Progenitor cell of endocrine pancreas (in vitro differentiated cells): ENCODE measurements at places on chromosomes 5 and 9. TPM values are rescaled to one million over a fixed set of nuclear protein-coding genes. Genes with fewer than 3 reads are reported as not detected.

GRCh38 chr5:65809817-65810531 lies 88.0 kb downstream of the NLN start:
- no peak overlapping the region for H3K4me3 ChIP-seq
- no peaks in the 10 kb centered on the region for H3K27me3 ChIP-seq
- no peaks in the 10 kb centered on the region for H3K4me1 ChIP-seq
- H3K27ac ChIP-seq, result no peak overlapping the region

DNA sequence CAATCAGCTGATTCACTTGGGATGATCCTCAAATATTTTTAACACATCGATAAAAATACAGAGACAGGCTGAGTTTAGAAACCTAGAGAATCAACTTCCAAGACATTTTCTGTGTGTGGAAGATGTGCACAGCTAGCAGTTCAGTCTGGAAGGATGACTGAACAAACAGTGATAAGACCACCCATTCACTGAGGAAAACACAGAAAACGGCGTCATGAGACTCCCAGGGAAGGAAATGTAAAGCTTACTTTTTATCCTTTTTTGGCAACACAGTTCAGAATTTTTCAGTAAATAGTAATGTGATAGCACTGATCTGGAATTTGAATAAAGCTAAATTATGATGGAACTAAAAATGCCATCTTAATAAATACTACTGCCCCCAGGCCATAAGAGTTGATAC lies 277.6 kb downstream of the SEMA5A start:
- no peak overlapping the region for H3K27ac ChIP-seq
- H3K27me3 ChIP-seq, result no peaks in the 10 kb centered on the region
- H3K4me3 ChIP-seq, result no peak overlapping the region
- no peak for DNase-seq

DNA sequence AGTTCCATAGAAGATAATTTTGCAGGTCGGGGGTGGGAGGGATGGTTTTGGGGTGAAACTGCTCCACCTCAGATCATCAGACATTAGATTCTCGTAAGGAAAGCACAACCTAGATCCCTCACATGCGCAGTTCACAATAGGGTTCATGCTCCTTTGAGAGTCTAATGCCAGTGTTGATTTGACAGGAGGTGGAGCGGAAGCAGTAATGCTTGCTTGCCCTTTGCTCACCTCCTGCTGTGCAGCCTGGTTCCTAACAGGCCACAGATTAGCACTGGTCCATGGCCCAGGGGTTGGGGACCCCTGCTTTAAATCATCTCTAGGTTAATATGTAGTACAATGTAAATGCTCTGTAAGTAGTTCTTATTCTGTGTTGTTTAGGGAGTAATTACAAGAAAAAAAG lies 10.5 kb downstream of the SHISAL2B start:
- peaks cover 2% of the 10 kb centered on the region for H3K36me3 ChIP-seq
- H3K4me1 ChIP-seq, result no peaks in the 10 kb centered on the region
- no peak overlapping the region for H3K27ac ChIP-seq

DNA sequence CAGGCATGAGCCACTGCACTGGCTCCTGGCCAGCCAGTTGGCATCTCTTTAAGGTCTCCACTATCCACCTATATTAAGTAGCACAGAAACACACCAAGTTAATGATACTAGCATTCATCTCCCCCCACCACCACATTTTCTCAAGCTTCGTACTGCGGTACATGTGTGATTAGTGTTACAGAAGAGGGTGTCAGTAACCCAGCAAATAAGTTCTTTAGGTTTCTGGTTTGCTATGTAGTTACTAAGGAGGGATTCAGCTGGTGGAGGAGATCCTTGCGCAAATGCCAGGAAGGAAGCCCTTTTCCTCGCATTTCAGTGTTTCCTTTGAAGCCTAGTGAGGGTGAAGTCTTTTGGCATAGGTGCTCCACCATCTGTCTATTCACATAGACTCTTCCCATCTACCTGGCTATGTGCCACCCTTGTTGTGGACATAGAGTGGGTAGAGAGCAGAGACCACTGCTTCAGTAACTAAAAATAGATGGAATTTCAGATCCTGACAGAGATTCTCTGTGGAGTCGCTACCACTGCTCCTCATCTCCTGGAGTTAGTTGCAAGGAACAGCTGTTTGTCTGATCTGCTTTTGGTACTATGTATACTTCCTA lies 16.7 kb downstream of the UBE2D2 start:
- H3K36me3 ChIP-seq, result peaks cover 3% of the 10 kb centered on the region
- H3K4me3 ChIP-seq, result no peak overlapping the region
- no peaks in the 10 kb centered on the region for H3K27me3 ChIP-seq
- no peak for DNase-seq
- H3K27ac ChIP-seq, result peak overlapping the region; percentile 59

- no peak overlapping the region for H3K27ac ChIP-seq
- no peaks in the 10 kb centered on the region for H3K36me3 ChIP-seq
- DNase-seq, result no peak
- no peaks in the 10 kb centered on the region for H3K4me1 ChIP-seq
- H3K27me3 ChIP-seq, result no peaks in the 10 kb centered on the region
These were observed 1461.9 kb downstream of the MAT2B start for GRCh38 chr5:164967354-164967753.

DNA sequence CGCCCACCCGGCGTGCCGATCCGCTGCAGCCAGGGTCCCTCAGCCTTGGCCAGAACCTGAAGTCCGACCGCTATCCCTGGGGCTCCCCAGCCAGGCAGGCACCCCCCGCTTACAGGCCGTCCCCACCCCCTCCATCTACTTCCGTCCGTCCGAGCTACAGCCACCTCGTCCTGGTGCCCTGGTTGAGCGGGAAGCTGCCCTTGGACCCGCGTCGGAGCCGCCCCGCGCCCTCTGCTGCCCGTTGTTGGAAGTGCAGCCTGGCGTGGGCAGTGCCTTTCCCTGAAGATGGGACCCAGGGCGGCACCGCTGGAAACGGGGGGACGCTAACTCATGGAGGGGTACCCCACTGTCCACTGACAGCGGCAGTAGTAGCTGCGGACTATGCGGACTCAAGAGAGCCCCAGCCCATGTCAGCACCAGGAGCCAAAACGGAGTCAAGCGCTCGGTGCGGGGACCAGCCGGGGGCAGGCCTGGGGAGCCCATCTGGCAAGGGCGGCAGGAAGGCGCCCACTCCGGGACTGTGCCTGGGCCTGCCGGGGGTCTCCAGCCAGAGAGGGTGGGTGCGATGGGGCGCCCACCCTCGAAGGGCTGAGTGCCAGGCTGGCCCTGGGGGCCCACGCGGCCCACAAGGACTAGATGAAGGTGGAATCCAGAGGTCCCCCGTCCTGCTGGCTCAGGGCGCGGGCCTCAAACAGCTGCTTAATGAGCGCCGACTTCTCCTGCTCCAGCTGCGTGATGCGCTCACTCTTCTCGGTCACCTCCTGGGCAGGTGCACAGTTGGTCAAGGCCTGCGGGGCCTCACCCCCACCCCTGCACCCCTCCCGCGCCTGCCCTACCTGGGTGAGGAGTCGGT lies 6.1 kb downstream of the SAPCD2 start:
- peaks cover 7% of the 10 kb centered on the region for H3K27me3 ChIP-seq
- H3K4me1 ChIP-seq, result peaks cover 3% of the 10 kb centered on the region
- H3K27ac ChIP-seq, result no peak overlapping the region
- H3K36me3 ChIP-seq, result peaks cover 1% of the 10 kb centered on the region

GRCh38 chr5:180595381-180596114 lies 4.2 kb upstream of the SCGB3A1 start:
- no peak overlapping the region for H3K4me3 ChIP-seq
- no peak for DNase-seq
- H3K27me3 ChIP-seq, result peaks cover 30% of the 10 kb centered on the region

DNA sequence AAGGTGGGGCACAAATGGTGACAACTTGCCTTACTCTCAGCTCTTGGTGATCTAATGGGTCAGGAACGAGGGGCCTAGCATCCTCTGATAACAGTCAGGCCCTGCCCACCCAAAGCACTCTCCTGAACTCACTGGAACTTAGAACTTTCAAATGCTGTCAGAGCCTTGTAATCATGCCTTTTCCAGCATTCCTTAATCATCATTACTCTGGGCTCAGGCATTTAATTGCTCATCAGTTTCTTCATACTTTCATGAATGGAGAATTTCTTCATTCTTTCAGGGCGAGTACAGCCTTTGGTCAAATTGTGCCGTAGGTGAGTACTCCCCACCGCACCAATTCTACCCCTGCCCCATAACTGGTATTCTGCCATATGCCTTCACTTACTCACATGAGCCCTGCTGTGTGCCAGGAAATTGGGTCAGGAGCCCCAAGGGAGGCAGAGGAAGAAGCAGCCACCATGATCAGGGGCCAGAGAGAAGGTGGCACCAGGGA lies 30.2 kb upstream of the DUSP1 start:
- H3K27ac ChIP-seq, result no peak overlapping the region
- DNase-seq, result no peak
- H3K4me3 ChIP-seq, result no peak overlapping the region
- peaks cover 2% of the 10 kb centered on the region for H3K4me1 ChIP-seq

DNA sequence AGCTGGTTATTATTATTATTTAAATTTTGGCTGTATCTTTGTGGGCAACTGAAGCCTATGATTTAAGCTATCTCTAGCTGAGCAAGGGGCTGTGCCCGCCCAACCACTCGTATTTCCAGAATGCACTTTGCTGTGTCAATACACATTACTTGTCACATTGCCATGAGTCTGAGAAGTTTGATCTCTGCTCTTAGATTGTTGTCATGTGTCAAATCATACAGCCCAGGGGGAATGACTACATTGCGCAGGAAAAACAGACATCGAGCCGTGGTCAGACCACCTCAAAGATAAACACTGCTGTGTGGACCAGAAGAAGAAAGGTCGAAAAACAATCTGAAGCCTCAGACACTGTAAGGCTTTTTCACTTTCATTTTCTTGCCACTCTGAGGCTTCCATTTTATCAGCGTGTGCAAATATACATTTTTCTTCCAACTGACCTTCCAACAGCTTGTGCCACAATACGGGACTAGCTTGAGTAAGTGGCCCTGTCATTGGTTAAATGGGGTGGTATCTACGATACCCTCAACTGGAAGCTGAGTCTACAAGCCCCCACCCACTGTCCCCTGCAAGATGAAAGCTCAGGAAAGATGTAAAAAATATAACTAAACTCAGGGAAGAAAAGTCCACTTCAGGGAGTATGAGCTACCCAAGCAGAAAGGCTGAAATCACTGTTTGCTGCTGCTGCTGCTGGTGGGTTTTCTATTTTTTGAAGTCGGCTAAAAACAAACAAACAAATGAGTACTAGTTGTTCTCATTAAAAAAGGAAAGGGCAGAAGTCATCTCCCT lies 603.0 kb downstream of the BNC2 start:
- H3K4me3 ChIP-seq, result peak overlapping the region; percentile 7
- DNase-seq, result no peak
- peaks cover 27% of the 10 kb centered on the region for H3K4me1 ChIP-seq
- peak overlapping the region; percentile 37 for H3K27ac ChIP-seq
- H3K36me3 ChIP-seq, result no peaks in the 10 kb centered on the region

DNA sequence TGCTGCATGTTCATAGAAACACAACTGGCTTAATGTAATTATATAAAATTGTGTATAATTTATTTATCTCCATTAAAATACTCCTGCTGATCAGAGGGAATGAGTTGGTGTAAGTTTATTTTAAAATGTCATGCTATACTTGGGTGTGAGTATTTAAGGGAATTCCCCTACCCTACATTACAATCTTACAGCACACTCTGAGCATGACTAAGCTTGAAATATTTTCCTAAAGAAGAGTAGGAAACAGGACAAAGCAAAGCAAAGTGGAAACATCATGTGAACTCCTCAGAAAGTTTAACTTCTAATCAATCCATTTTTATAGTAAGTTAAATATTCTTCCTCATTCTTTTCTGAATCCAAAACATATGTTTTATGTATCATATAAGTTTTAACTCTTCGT lies 1271.3 kb downstream of the EFNA5 start:
- no peak for DNase-seq
- no peak overlapping the region for H3K4me3 ChIP-seq
- H3K36me3 ChIP-seq, result no peaks in the 10 kb centered on the region

DNA sequence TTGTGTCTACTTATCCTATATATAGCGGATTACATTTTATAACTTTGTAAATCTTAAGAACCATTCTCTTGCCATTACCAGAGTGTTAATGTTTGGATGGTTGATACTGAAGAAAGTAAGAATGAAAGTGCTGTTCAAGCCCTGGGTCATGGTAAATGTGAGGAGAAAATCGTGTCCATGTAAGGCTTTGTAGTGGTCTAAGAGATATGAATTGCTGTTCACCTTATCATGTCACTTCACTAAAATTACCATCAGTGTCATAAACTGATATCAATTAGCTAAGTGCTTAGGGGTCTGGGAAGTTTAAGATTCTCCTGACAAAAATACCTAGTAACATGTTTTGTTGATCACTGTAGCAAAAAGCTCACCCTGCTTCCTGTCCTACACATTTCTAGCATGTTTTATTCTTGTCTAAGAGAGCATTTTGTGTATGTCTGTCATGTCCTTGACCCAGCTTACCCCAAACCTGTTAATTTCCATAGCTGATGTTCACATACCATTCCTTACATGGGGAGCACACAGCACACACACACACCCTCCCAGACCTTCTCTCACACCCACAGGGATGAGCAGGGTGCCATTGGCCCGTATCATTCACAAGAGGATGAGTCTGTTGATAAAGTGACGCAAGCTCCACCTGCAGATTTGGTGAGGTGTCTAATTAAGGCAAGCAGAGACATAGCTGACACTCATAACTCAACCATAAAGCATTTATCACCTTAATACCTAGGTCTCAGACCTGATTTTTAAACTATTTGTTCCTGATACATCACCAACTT lies 125.1 kb upstream of the PAM start:
- H3K27me3 ChIP-seq, result no peaks in the 10 kb centered on the region
- no peak for DNase-seq
- H3K4me3 ChIP-seq, result no peak overlapping the region
- H3K4me1 ChIP-seq, result no peaks in the 10 kb centered on the region
- H3K36me3 ChIP-seq, result peaks cover 24% of the 10 kb centered on the region

DNA sequence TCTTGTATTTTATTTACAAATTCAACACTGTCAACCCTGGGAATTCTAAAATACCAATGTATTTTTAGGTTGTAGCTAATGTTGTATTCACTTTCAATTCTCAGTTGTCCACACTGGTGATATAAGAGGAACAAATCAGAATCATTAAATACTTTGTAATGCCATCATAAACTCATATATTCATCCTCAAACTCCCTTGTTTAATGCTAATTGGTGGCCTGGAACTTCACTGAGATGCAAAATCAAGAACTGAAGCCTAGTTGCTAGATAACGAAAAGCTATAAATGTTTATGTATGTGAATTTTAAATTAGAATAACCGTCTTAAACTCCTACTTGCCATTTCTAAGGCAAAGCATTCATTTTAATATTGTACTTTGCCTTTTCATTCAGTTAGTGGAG lies 274.7 kb downstream of the RAB3C start:
- no peak overlapping the region for H3K4me3 ChIP-seq
- no peak for DNase-seq

GRCh38 chr5:89279391-89280036 lies 396.5 kb upstream of the MEF2C start:
- no peak overlapping the region for H3K4me3 ChIP-seq
- H3K27ac ChIP-seq, result no peak overlapping the region
- H3K36me3 ChIP-seq, result no peaks in the 10 kb centered on the region
- no peaks in the 10 kb centered on the region for H3K27me3 ChIP-seq
- peaks cover 23% of the 10 kb centered on the region for H3K4me1 ChIP-seq

GRCh38 chr5:124210111-124210910 lies 536.1 kb downstream of the ZNF608 start:
- no peak overlapping the region for H3K4me3 ChIP-seq
- H3K36me3 ChIP-seq, result peaks cover 7% of the 10 kb centered on the region
- DNase-seq, result no peak
- peaks cover 6% of the 10 kb centered on the region for H3K4me1 ChIP-seq
- no peak overlapping the region for H3K27ac ChIP-seq
- H3K27me3 ChIP-seq, result no peaks in the 10 kb centered on the region

Gene CFAP77
- 0.43 and 0.64 TPM in 2 replicates for total RNA-seq

Gene IFNA21
- not detected in 2 replicates for total RNA-seq

Gene IL11RA
- 27.5 and 27.8 TPM in 2 replicates for total RNA-seq

Gene PCDHB9
- total RNA-seq, result 7.5 and 8.0 TPM in 2 replicates

Gene IFNK
- total RNA-seq, result not detected in 2 replicates

Gene PCDHA6
- 12.5 and 13.2 TPM in 2 replicates for total RNA-seq

Gene RNF224
- total RNA-seq, result 0.27 and 0.53 TPM in 2 replicates

Gene SREK1IP1
- total RNA-seq, result 25.8 and 26.5 TPM in 2 replicates

Gene SEMA4D
- 63.1 and 65.3 TPM in 2 replicates for total RNA-seq

Gene QRFP
- not detected in 2 replicates for total RNA-seq

Gene PCDHAC1
- total RNA-seq, result 7.7 and 8.9 TPM in 2 replicates
